ENCODE measurements at places on chromosomes 3 and 15.

- DNase-seq, result no peak
Observed at GRCh38 chr3:141382571-141382970, 14.3 kb downstream of the ZBTB38 start.

DNA sequence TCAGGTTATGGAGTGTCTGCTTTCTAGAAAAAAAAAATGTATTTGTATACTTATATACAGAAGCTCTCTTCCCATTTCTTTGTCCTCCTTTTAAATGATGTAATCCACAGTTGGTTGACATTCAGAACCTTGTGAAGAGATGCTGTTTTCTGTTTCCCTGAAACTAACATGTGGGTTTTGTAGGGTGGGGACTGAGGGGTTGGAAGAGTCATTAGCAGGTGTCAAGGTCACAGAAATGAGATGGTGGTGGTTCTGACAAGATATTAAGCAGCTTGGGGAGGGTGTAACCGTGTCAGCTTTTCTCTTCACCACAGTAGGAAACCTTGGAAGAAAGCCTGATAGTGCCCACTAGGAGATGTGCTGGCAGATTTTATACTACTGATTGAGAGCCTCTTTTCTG is 2.4 kb downstream of the RASA2 start:
- no peak for DNase-seq

DNA sequence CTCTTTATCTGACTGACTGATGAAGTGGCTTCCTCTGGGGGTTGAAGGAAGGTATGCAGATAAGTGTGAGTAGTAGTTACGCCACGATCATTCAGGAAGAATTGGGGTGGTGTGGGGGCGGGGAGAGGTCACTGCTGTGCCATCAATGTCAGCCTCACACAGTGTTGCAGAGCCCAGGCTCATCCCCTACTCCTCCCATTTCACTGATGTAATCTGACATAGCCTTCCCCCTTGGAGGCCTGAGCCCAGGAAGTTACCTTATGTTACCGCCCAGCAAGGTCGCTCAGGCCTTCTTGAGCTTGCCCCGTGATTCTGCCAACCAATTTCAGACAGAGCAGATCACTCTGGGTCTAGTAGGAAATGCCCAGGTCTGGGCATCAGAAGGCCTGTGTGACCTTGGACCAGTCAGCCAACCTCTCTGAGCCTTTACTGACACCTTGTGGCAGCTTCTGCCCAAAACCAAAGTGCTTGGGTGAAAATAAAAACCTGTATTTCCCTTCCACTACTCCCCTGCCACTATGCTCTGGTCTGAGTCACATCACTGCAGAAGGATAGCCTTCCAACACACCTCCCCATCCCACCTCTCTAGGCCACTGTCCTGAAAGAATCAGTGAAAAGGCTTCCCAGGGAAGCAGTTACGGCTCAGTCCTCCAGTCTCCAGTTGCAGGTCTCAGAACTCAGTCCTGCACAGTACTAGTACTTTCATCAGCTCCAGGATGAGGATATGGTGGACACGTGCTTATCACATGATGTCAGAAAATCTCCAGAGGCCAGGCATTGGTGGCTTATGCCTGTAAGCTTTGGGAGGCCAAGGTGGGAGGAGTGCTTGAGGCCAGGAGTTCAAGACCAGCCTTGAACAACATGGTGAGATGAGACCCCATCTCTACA is 28.1 kb upstream of the INSYN1 start:
- DNase-seq, result peak; percentile 22

- DNase-seq, result no peak
Observed at GRCh38 chr3:176935194-176935888, 261.9 kb downstream of the TBL1XR1 start.

DNA sequence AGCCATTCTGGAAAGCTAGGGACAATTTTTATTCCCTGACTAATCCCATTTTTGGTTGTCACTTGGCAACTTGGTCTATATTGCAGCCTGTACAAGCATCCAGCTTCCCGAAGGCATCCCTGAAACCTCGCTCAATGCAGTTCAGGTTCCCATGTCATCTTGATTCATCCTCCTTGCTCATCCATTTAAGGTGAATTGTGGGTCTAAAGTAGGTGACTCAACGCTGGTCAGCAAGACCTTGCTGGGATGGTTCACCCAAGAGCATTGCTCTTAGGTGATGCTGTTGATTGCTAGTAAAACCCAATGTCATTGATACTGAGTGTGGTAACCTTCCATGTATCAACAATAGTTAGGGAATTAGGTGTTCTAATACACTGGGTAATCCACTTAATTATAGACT is 13.1 kb upstream of the RAB8B start:
- no peak for DNase-seq

DNA sequence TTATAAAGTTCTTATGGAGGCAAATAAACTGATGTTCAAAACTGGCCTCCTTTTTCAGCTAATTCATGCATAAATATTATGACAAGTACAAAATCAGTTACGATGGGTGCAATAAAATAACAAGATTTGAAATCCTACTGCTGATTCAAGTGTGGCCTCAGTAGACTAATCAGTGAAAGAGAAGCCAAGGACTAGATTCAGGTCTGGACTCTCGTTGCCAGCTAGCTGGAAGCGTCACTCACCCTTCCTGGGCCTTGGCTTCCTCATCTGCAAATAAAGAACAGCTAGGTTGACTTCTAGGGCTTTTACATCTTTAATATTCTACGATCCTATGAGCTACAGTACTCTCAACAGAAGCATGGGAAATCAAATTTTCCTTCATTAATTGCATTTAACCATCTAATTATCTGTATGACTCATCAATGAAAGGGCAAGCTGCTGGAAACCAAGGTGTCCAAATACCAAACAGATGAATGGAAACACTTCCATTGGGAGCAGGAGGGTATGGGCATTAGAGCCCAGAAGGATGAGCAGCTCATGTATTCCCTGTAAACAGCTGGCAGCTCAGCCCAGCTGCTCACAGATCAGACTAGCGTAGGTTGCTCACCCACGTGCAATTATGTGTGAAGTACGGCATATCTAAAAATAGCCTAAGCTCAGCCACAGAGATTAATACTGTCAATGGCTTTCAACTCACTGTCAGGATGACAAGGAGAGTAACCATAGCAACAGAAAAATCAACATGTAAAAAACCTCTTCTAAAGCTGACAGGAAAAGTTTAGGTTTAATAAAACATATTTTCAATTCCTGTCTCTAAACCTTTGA is 294.8 kb downstream of the PLCL2 start:
- no peak for DNase-seq

DNA sequence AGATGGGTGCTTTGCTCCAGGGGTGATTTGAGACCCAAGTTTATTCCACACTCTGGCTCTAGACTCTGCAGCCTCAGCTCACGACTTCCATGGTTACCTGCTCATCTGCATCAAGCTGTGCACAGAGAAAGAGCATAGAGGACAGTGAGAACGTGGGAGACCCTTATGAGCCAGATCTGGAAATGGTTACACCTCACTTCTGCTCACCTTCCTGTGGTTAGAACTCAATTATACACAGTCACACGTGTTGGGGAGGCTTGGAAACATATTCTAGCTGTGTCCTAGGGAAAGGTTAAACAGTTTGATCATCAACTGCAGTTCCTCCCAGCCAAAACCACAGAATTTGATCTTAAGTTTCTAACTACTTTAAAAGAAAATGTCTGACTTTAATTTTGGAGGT is 1.8 kb downstream of the FETUB start:
- no peak for DNase-seq

DNA sequence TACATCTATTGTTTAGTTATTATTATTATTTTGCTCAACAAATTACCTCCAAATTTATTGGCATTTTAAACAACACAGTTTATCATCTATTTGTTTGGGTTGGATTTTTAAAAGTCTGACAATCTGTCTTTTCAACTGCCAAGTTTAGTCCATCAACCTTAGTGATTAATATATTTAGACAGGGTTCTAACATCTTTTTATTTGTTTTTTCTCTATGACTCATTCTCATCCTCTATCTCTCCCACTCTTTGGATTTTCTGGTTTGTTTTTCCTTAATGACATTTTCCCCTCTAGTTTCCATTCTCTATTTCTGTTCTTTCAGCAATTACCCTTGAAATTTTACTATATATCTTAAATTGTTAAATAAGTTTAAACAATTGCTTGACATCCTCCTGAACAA is 41.9 kb downstream of the EMC4 start:
- DNase-seq, result no peak

- no peak for DNase-seq
Observed at GRCh38 chr15:77759896-77760592, 127.3 kb upstream of the LINGO1 start.

DNA sequence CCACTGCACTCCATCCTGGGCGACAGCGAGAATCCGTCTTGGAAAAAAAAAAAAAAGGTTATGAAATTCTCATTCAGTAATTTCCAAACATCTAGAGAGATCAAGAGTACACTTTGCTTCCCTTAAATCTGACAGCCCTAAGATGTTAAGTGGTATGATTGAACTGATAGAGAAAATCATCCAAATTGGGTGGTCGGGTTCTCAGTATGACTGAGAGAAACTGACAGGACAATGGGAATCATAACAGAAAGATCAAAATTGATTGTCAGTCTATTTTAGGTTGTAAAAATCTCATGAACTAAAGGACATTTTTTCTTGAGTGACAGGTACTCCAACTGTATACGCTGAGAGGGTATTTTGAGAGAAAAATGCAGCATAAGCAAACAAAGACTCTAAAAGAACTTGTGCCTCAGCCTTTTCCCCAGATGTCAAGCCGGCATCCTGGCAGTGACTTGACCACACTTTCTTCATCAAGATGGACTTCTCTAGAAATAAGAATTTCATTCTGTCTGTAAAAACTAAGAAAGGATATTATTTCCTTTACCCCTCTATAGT is 65.8 kb downstream of the MYO5A start:
- no peak for DNase-seq

DNA sequence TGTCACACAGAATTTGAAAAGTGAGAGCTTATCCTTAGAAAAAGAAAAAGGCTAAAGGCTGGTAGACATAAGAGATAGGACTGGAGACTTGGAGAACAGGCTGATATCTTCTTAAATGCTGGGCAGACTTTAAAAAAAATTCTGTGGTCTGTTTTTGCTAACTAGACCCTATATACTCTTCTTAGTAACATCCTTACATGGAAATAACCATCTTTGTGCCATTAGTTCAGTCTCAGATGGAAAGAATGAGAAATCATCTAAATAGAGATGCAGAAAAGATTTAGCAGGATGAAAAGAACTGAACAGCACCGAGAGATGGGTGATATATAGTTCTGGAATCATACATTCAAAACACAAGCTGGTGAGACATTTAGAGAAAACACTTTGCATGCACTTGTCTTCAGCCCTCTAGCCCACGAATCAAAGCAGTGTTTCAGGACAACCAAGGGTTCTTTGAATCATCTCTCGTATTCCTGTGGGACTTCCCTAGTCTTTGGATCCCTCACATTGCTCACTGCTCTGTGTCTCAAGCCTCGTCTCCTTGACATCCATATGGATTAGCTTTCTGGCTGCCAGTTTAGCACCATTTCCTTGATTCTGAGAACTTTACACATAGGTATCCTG is 93.0 kb upstream of the LYSMD4 start:
- no peak for DNase-seq

DNA sequence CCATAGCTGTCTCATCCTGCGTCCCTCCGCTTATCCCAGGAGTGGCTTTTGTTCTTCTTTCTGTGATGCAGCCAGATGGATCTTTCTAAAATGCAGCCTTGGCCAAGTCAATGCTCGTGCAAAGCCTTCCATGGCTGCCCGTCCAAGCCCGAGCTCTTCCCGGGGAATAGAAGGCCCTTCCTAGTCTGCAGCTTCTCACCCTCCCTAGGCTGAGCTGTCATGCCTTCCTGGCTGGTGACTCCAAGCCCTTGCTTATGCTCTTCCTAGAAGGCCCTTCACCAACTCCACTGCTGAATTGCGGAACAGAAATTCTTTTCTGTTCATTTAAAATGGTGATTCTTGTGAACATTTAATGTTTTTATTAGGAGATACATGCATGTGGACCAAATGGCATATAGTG is 95.9 kb downstream of the SMAD6 start:
- no peak for DNase-seq

- DNase-seq, result peak; percentile 48
Observed at GRCh38 chr15:52427804-52428203, 100.9 kb downstream of the MYO5A start.

DNA sequence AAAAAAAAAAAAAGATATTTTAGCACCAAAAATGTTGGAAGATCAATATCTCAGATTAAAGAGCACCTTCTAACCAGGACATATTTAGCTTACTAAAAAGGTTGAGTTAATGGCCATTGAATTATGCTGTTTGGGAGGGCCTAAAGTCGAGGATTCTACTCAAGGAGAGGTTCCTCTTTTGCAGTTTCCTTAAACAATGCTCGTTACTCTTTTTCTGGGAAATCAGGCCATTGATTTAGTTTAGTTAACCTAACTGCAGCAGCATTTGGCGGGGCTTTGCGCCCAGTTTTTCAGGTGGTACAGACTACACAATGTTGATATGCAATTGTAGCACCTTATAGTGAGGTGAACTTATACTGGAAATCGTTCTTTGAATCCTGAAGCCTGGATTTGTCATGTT is 6.8 kb downstream of the ABHD2 start:
- DNase-seq, result no peak

- no peak for DNase-seq
Observed at GRCh38 chr3:191005790-191006189, 143.3 kb upstream of the GMNC start.

GRCh38 chr15:101600035-101600434 is 52.1 kb downstream of the TM2D3 start:
- DNase-seq, result no peak

GRCh38 chr3:98026425-98027084 is 8.6 kb downstream of the GABRR3 start:
- DNase-seq, result no peak

DNA sequence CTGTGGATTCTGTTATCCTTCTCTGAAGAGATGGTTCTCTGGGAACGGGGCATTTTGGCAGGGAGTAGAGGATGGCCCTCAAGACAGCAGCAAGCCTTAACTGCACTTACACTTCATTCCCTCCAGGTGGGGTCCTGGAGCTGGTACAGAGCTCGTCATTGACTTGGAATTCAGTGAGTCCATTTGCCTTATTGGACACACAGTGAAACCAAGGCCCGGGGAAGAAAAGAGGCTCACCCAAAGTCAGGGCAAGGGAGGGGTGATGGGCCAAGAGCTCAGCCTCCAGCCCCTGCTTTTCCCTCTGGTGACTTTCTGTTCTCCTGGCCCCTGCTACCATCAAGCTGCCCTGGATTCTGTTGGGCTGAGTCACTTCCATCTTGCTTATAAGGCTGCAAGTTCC is 125.6 kb downstream of the ETFA start:
- peak; percentile 97 for DNase-seq

GRCh38 chr3:5312290-5312689 is 124.8 kb downstream of the EDEM1 start:
- no peak for DNase-seq

DNA sequence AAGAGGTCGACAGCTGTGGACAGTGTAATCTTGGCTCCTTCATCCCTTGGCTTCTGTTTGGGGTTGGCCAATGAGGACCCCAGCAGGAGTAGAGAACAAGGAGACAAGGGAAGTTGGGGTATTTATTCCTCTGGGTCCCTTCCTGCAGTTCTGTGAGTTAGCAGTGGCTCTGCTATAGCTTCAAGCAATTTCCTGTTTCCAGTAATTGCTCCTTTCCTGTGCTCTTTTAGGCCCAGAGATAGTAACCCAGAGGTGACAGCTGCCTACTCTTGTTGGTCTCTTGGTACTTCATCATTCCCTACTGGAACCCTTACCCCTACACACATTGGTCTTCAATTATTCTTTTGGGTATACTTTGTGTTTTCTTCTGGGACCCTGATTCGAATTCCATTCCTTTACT is 92.9 kb downstream of the NR1D2 start:
- DNase-seq, result no peak

- no peak for DNase-seq
Observed at GRCh38 chr3:109336291-109336861, 970 bp downstream of the DPPA4 start.
